Right ventricle myocardium inferior (tissue), 1 donor: ENCODE measurements at places on chromosomes 1 and 21.

DNA sequence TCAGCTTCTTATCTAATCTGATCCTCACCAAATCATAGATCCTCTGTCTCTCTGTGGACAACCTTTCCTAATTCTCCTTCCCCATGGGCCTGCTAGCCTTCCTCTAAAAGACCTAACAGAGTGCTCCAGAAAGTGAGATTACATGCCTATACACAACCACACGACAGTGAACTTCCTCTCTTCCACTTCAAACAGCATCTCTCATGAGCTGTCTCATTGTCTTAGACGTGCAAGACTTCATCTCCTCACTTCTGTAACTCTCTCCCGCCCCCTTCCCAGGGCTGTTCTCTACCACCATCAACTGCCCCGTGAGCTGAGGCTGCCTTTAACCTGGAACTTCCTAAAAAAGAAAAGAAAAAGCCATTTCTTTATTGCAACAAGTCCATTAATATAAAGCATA lies 14.1 kb upstream of the A3GALT2 start:
- no peak for DNase-seq

- DNase-seq, result no peak
Measured at GRCh38 chr1:27598902-27599528, 4.9 kb downstream of the AHDC1 start.

DNA sequence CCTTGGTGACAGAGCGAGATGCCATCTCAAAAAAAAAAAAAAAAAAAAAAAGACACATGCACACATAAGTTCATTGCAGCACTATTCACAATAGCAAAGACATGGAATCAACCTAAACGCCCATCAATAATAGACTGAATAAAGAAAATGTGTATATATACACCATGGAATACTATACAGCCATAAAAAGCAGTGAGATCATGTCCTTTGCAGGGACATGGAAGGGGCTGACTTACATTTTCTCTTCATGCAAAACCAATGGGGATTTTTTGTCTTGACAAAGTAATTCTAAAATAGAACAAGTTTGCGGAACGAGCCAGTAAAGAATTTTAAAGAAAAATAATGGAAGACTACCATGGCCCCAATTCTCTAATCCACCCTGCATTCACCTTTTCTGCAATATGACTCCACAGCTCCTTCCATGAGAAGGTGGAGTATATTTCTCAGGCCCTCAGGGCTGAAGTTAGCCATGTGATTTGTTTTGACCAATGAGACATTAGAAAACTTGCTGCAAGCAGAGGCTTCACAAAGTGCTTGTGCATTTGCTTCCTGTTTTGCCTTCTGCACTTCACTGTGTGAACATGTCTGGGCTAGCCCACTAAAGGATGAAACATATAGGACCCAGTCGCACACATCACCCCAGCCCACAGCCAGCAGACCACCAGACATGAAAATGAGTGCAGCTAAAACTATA lies 78.8 kb upstream of the NR5A2 start:
- no peak for DNase-seq

DNA sequence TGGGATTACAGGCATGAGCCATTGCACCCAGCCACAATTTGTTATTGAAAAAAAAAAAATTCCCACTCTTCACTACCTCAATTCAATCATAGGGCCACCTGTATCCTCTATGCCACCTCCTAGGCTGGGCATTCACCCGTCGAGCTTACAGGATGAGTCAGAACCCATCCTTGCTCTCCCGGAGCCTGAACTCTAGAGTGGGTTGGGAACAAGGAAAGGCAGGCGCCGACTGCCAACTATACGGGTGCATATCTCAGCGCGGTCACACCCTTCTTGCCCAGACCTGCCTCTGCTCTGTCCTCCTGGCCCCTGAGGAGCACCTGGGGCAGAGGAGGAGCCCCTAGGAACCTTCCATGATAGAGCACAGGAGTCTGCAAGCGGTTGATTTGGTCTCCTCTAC lies 21.4 kb upstream of the LBR start:
- no peak for DNase-seq

GRCh38 chr1:60969971-60970509 lies 112.3 kb upstream of the NFIA start:
- DNase-seq, result no peak

GRCh38 chr1:38558500-38559445 lies 300.8 kb downstream of the RRAGC start:
- DNase-seq, result no peak

DNA sequence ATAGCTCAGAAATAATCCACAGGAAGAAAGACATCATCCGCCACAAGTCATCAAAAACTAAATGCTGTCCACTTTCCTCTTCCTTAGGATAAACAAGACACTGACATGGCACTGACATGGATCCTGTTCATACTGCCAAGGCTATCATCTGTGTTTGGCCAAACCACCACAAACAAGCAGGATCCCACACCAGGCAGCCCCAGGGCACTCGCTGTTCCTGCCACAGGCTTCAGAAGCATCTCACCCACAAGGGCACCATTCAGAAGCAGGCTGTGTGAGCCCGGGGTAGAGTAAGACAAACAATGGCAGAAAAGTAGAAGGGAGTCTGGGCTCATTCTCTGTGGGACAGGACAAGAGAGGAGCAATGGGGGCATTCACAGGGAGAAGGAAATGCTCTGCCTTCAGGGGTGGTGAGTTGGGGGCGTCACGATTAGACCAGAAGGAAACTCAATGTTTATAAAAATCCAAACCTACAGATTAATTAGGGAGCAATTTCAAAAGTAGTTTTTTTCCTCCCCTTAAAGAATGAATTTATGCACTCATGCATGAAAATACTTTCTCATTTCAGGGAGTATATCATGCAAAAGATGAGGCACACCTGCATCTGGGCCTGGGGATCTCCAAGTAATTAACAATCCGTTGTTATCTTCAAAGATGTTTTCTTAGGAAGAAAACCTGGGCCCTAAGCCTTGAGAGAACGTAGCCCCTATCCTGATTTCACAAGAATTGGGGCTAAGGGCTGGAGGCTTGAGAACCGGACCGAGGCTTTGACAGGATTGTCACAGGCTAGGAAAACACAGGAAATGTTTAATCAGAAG lies 43.3 kb upstream of the ATP1A1 start:
- no peak for DNase-seq

- DNase-seq, result no peak
Measured at GRCh38 chr1:36909946-36910725, 124.2 kb downstream of the GRIK3 start.

- peak; percentile 95 for DNase-seq
Measured at GRCh38 chr1:36155408-36156328, at the start of gene MAP7D1. MAP7D1 (plus strand) TSS chr1:36156160; CDS start chr1:36156418, 258 bp downstream.

DNA sequence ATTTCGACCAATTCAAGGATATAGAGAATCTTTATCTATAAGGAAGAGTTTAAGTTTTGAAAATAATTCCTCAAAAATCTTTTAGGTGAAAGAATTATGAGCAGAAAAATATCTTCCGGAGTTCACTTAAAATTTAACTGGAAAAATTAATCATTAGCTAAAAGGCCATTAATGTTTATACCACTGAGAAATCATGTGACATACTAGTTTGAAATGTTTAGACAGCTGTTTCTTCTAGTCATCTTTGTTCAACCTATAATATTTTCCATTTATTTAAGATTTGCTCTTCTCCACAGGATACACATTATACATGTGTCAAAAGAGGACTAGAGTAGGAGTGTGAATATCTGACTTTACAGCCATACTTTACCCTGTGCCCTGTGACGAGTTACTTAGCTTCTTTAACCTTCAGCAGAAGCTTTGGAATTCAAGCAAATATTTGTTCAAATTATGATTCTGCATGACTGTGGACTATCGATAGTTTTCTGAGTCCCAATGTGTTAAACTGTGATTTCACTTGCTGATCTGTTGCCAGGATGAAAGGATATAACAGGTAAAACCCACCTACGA lies 374.8 kb downstream of the BRINP3 start:
- DNase-seq, result no peak

GRCh38 chr1:93738926-93739325 lies 57.3 kb upstream of the BCAR3 start:
- DNase-seq, result no peak

DNA sequence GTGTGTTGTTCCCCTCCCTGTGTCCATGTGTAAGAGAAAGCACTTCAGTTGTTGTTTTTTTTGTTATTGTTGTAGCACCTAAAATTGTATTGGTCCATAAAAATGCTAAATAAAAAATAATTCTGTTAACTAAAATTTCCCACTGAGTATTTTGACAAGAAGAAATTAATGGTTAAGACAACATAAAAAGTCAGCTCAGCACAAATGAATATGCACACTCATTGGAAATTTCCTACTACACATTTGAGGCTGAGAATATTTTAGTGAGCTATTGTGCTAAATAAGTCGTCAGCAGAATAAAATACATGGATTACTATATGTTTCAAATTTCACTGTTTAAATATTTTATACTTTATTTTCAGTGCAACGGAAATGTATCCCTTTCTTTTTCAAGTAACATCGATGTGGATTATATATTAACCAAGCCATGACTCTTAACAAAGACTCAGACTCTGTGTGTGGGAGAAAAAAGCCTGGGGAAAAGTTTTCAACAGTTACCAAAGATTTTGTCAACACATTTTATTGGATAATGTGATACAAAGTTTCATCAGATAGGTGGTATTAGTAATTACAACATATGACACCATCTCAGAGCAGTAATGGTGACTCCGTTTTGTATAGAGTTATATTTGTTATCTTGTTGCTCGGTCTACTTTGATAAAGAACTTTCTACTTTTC lies 63.4 kb downstream of the LYPLAL1 start:
- DNase-seq, result no peak

DNA sequence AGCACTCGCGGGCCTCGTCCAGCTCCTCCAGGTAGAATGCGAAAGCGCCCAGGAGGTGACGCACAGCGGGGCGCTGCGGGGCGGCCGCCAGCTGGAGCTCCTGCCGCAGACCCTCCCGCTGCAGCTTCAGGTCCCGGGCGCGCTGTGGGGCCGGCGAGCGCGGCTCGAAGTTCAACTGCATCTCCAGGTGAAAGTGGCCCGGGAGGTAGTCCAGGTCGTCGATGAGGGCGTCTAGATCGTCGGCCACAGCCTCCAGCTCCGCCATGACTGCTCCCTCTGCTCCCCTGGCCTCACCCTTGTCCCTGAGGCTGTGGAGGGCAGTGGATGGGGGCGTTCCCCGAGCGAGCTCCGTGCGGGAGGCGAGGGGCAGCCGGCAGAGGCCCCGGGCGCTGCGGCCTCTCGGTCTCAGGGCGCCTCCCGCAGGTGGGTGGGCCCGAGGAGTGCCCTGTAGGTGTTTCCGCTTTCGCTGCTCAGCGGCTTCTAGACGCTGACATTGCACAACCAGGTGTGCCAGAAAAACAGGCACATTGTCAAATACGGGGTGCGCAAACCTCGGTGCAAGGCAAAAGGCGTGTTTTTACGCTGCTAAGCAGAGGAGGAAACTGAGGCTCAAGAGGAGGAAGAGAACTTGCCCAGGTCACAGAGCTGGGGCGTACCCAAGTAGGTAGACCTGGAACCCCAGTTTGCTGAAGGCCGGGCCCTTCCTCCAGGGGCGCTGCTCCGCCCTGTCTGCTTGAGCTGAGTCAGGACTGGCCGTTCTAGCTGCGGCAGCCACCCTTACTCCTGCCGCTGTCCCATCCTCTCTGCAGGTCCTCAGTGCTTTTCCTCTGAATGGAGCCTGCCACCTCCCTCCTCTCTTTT lies at the start of gene TTC22:
Gene TTC22 (minus strand): TSS at position 425 of the 861 bp plus-strand sequence. CDS start 160 bp downstream, at position 265.
- DNase-seq, result peak; percentile 81
